Right lung (tissue), 10 donors: ENCODE measurements at places on chromosomes 1 and 21. TPM values are rescaled to one million over a fixed set of nuclear protein-coding genes. Genes with fewer than 3 reads are reported as not detected.

GRCh38 chr1:20368866-20369470 is 78.3 kb downstream of the VWA5B1 start:
- no peak for DNase-seq

DNA sequence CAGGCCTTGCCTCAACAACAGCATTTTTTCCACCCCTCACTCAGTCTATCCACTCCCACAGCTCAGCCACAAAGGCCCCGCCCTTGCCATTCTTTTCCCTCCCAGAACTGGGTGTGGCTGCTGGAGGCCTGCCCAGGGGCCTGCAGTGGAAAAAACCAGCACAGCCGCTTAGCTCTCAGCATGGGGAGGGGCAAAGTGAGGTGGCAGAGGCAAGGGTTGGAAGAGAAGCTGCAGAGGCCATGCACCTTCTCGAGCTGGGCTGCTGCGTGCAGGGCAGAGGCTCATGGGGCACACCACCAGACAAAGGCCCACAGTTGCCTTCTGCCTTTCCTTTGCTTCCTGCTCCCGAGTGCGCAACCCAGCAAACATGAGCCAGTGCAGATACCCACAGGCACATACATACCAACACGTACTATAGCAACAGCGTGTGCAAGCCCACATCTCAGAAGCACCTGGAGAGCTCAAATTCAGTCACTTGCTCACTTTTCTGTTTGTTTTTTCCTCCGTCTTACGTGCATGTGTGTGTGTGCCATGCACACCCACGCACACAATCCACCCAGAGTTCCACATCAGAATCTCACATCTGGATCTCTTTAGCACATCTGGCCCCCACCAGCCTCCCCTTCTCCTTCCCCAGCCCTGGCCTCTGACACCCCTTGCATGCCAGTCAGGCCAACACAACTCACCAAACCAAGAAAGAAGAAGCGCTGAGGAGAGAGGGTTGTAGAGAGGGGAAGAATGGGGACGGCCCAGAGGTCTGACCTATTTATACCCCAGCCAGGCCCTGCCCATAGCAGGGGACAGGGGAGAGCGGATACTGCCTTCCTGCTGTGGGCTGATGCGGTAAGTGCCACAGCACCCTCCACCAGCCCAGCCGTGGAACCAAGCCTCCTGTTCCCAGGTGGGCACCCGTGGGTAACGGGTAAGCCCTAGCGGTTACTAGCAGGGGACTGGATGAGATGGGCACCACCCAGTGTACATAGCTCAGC is at the start of gene S100A4:
TSS of gene S100A4 (minus strand) at position 740 of the 989 bp plus-strand sequence. CDS start 1,012 bp downstream, outside the sequence.
- DNase-seq: peak; percentile 84

DNA sequence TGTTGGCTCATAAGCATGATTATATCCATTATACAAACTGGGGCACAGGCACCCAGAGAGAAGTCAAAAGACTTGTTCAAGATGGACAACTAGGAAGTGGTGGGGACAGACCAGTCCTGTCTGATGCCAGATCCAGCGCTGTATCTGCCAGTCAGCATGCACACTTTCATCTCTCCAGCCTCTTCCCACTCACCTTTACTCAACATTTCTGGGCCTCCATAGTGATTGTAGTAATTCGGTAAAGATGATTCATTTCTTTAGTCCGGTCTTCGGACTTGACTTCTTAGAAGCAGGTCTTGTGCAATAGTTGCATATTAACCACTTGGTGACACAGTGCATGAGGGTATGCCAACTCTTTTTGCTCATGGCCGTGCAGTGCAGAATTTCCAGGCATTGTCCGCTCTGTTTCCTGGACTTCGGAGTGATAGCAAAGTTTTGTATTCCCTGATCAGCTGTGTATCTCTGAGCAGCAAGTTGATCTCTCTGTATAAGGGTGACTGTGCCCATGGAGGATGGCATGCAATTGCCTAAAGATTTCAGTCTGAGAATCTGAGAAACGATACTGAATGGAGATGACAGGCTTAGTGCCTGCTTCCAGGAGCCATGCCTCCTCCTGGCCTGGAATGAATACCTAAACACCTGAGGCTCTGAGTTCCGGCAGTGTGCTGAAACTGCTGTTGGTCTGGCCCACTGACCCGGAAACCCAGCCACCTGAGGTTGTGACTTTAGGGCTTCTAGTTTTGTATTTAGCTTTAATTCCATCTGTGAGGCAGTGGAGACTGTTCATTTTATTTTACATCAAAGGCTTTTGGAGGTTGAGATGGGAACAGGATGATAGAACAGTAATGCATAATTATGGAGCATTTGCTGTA is 39.0 kb downstream of the GALNT2 start:
- DNase-seq: no peak

- DNase-seq: no peak
Measured at GRCh38 chr1:76799700-76800099, 67.6 kb upstream of the ST6GALNAC5 start.

The GJA9 gene
- 0.58 TPM for polyA plus RNA-seq

- DNase-seq: no peak
Measured at GRCh38 chr1:184390889-184391288, 4.1 kb downstream of the C1orf21 start.

GRCh38 chr21:17823846-17824245 is 4.7 kb upstream of the C21orf91 start:
- DNase-seq: no peak

DNA sequence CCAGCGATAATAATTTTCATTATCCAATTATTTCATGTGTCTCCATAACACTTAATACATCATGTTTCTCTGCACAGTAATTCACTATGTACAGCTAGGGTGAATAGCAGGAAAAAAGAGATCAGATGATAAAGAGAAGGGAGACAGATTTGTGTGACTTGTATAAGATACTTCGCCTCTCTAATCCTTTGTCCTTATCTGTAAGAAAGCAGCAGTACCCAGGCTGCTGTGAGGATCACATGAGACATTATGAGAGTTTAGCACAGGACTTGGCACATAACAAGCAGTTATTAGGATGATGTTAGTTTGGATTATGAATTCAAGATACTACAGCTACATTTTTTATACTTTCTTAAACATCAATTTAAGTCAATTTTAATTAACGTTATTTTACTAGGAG is 6.3 kb downstream of the ERG start:
- no peak for DNase-seq

DNA sequence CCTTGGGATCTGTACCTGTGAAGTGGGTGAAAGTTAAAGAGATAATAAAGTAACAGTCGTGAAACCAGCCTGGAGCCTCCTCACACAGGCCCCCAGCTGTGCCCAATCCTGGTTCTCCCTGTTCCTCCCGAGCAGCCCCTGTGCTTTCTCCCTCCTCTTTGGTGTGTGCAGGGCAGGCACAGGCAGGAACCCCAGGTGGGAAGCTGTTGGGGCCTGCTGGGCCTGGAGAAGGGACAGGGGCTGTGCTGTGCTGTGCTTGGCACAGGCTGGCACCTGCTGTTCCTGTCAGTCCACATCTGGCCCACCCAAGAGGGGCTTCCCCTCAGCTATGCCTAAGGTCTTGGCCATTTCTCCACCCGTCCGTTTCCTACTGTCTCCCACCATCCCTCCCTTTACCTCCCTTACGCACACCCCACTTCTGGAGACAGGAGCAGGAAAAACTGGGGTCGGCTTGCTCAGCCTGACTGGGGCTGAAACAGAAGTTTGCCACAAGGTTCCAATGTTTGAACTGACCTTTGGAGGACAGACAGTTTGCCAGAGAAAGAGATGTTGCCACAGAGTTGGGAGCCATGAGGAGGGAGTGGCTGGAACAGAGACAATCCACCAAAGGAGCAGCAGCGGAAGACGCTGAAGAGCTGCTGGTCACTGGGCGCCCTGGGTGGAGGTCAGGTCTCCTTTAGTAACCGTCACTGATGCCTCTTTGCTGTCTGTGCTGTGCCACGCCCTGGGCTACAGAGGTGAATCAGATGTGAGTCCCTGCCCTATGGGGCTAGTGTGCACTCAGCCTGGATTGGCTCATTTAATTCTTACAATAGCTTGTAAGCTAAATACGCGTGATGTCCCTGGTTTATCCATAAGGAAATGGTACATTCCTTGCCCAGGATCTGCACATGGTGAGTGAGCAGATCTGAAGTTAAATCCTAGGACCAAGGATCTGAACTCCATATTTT is 18.8 kb upstream of the ARTN start:
- DNase-seq: no peak

- DNase-seq: no peak
Measured at GRCh38 chr1:110542725-110543124, 23.8 kb upstream of the KCNA10 start.

- peak; percentile 53 for DNase-seq
Measured at GRCh38 chr1:155012026-155012546, 9.5 kb downstream of the ZBTB7B start.
